ENCODE measurements at places on chromosomes 7 and 10.
A peak's percentile ranks its signal among the peaks of the same experiment; 100 is the strongest.

GRCh38 chr10:33412653-33413361 is 78.3 kb upstream of the NRP1 start:
- DNase-seq = peak; percentile 83

- no peak for DNase-seq
Observed at GRCh38 chr10:103653581-103654037, 160.1 kb downstream of the NEURL1 start.

GRCh38 chr7:127123220-127123619 is 129.5 kb downstream of the GRM8 start:
- no peak for DNase-seq

DNA sequence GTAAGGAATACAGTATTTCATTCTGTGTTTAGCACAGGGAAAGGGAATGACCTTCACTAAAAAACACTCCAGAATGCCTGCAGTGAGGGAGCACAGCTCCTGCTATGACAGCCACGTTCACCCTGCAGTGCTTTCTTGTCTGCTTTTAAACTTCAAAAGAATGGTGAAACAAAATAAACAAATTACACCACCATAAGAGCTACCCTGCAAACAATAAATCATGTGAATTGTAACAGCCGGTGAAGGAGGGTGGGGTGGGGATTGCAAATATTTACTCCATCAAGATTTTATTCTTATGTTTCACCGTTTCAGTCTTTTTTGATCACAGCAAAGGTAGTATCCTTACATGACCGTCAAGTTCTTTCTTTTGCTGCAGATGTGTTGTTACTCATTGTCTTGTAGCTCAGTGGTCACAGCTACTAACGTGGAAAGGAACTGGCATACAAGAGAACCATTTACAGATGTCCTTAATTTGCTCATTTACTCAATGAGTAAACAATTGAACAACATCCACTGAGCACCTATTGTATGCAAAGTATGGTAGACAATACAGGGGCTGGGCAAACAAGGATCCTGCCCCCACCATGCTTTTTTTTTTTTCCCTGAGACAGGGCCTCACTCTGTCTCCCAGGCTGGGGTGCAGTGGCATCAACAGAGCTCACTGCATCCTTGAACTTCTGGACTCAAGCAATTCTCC is 4.1 kb upstream of the CHN2 start:
- DNase-seq = no peak

GRCh38 chr10:86798025-86798424 is 41.6 kb downstream of the BMPR1A start:
- DNase-seq = no peak

DNA sequence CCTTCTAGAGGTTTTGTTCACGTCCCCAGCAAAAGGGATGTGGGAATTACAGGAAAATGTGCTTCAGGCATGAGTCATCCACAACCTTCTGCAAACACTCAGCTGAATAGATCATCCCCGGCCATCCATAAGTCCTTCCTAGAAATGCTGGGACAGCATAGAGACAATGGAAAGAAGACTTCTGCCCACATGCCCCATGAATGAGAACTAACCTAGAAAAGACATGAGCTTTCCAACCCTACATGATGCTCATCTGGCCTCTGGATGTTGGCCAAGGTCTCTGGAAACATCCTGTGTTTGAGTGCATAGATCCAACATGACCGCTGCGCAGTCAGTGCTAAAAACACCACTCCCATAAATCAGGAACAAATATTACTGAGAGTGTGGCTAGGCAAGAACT is 277.5 kb downstream of the PLXNA4 start:
- no peak for DNase-seq

- DNase-seq = no peak
Observed at GRCh38 chr7:139394540-139394939, 34.8 kb downstream of the LUC7L2 start.
